ENCODE measurements at places on chromosomes 1 and 21.
A peak's percentile ranks its signal among the peaks of the same experiment; 100 is the strongest.

DNA sequence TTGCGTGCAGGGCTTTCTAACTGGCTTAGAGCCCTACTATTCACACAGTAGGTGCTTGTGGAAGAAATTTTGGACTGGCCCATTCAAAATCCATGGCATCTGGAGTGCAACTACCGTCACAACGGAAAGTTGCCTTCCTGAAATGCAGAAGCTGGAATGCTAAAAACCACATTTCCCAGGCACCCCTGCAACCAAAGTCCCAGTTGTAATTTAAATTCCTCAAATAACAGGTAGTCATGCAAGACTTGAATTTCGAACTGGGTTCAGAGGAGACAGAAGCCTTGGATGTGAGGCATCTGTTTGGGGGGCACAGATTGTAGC, 186.7 kb downstream of the TOMM20 start:
- DNase-seq: no peak

DNA sequence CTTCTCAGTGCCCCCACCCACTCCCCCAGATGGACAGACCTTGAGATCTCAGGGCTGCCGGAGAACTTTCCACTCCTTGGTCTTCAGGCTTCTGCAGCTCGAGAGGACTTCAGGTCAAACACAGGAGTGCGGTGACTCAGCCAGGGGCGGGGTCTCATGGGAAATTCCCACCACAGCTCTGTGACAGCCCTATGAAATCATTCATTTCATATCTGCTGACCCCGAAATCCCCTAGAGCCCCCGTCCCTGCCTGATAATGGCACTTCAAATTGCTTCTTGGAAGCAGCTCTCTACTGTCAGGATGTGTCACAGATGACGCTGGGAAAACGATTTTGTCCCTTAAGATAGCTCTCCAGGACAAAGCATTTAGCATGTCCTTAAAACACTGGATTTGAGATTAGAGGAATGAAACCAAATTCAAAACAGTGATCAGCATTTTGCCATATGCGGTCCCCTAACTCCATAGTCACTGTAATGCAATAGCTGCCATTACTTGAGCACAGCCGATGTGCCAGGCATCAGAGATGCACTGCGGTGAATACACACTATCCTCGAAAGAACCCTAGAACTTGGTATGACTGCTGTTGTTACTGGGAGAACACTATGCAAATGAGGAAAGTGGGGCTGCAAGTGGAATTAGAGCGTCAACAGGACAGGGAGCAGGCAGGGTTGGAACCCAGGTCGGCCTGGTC, at the start of gene TNFRSF9:
TSS of gene TNFRSF9 (minus strand) at position 95 of the 692 bp plus-strand sequence. CDS start 845 bp downstream, outside the sequence.
- DNase-seq: peak; percentile 58

DNA sequence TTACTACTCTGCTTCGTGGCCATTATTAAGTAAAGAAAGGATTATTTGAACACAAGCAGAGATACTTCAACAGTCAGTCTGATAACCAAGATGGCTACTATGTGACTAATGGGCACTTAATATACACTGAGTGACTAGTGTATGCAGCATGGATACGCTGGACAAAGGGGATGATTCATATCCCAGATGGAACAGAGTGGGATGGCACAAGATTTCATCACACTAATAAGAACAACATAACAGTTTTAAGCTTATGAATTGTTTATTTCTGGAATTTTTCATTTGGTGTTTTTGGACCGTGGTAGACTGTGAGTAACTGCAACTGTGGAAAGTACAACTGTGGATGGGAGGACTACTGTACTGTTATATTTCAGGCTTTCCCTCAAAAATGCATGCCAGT, 9.4 kb downstream of the ZCCHC17 start:
- no peak for DNase-seq

- no peak for DNase-seq
Measured at GRCh38 chr1:37629008-37629407, 5.7 kb downstream of the RSPO1 start.

DNA sequence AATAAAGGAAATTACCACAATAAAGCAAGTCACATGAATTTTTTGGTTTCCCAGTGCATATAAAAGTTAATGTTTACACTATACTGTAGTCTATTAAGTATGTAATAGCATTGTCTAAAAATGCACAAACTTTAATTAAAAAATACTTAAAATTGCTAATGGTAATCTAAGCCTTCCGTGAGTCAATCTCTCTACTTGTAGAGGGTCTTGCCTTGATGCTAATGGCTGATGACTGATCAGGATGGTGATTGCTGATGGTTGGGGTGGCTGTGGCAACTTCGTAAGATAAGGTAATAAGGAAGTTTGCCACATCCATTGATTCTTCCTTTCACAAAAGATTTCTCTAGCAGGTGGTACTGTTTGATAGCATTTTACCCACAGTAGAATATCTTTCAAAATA, 466.6 kb upstream of the PROX1 start:
- no peak for DNase-seq

GRCh38 chr21:18155508-18156193, 89.0 kb upstream of the CHODL start:
- DNase-seq: no peak

DNA sequence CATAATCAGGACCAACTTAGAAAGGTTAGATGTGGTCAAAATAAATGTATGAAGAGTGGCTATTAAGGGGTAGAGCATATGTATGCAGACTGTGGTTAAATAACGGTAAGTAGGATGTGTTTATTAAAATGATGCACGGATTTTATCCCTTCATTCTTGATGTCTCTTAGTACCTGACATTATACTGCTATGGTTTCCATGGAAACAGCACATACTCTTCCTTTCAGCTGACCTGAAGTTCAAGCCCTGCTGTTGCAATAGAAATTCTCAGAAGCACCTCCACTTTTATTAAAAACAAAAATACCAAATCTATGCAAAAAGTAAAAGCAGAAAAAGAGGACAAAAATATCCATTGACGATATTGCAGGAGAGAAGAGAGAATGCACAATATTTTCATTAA, 381.4 kb downstream of the RWDD3 start:
- no peak for DNase-seq

DNA sequence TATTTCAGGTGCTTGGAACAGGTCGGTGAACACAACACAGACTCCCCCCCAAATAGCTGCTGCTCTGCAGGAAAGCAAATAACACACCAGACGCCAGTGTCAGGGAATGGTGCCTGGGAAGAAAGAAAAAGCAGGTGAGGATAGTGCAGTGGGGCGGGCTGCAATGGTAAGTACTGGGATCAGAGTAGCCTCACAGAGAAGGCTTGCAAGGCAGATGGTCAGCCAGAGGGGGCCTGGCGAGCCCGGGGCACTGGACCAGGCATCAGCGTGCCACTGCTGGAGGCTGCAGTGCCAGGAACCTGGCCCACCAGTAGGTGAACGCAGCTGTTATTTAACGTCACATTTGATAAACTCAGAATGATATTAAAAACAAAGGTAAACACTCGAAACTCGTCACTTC, 60.0 kb downstream of the POFUT2 start:
- DNase-seq: no peak

DNA sequence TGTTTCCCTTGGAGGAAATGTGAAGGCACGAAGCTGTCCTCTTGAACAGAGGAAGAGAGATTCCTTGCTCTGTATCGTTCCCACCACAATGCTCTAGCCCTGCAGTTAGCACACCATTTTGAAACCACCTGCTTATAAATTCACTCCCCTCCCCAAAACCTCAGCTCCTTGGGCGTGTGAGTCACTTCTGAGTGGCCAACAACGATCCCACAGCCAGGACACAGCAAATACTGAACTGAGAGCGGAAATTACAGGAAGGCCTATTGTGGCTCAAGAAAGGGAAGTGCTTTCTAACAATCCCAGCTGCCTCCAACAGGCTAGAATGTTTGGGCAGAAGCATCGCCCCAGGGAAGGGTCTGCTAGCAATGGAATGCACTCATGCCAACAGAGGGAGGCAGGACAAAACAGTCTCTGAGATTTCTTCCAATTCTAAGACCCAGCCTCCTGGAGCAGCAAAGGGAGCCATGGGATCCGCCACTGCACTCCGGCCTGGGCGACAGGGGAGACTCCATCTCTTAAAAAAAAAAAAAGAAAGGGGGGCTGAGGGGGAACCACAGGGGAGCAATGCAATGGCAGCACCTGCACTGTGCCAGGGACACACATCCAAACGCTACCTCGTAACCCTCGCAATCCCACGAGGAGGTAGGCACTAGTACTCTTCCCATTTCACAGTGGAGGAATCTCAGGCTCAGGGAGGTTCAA, 1.9 kb downstream of the TMEM53 start:
- DNase-seq: no peak
